AG09319 (cell line): ENCODE measurements at places on chromosomes 5 and 9.

GRCh38 chr5:4963265-4963664, 176.9 kb upstream of the ADAMTS16 start:
- DNase-seq: no peak

- DNase-seq: no peak
Measured at GRCh38 chr9:8653111-8653510, 853.5 kb upstream of the DMAC1 start.

DNA sequence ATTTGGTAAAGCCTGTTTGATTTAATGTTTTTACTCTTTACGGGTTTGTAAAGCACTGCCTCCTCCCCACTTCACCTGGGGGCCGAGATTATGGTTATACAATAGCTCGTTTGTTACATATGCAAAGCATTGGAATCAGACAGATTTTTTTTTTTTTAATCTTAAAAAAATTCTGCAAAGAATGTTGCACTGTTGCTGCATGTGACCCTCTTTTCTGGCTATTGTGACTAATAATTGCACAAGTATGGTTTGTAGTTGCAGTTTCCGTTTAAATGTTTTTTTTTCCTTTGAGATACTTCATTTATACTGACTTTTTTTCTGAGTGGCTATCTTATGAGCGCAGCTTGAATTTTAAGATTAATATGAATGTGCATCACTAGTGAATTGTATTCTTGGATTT, 165.3 kb downstream of the KDM4C start:
- DNase-seq: no peak

- DNase-seq: no peak
Measured at GRCh38 chr5:53481159-53481886, 894 bp downstream of the FST start.

GRCh38 chr5:115372146-115372545, 75.7 kb upstream of the CCDC112 start:
- no peak for DNase-seq
